ENCODE measurements at places on chromosomes 5 and 9.
A peak's percentile ranks its signal among the peaks of the same experiment; 100 is the strongest.

GRCh38 chr9:4994166-4994890 lies 9.3 kb downstream of the JAK2 start:
- DNase-seq = no peak

DNA sequence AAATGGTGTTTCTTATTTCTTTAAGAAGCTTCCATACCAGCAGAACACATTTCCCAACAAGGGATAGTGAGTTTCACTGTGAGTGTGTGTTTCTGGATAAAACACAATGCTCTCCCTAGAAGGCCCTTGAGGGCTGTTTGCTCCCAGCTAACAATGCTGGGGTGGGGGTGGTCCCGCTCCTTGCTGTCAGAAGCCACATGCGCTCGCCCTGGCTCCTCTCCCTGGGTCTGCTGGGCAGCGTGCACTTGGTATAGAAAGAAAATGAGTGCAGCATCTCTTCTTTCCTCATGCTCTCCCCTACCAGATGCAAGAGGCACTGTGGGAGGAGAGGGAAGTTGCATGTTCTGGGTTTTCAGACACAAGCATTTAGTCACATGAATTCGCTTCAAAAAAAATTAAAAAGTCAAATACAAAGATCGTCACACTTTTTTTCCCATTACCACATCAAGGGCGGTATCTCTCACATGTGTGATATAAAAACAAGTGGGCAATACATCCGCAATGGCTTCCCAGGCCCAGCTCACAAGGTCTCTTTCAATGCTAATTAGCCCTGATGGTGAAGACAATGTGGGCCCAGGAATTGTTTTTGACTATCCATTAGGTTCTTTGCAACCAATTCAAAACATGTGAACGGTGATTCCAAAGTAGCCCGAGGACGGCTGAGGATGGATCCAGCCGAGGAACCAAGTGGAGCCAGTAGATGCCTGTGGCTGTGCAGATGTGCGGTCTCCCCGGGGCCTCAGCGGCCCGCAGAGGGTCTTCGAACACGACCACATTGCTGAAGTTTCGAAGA lies 603.6 kb downstream of the IRX1 start:
- DNase-seq = no peak

DNA sequence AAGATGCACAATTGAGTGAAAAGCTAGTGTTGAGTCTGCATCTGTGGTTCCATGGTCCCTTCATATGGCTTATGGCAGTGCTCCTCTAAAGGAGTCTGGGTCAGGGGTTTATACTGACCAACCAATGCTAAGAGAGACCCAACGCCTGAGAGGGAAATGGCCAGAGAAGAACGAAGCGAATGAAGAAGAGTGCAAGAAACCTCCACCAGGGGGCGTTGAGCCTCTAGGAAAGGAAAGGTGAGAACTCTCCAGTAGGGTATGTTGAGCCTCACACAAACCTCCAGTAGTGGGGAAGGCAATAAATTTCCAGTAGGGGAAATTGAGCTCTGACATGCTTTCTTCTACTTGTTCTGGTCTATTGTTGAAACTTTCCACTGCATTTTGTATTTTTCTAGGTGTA lies 470.6 kb downstream of the PRDM9 start:
- no peak for DNase-seq

GRCh38 chr9:119768266-119768665 lies 399.0 kb upstream of the BRINP1 start:
- DNase-seq = no peak

- DNase-seq = no peak
Measured at GRCh38 chr9:72478966-72479365, 42.4 kb upstream of the TMC1 start.

- no peak for DNase-seq
Measured at GRCh38 chr9:124733964-124734740, 37.0 kb downstream of the NR6A1 start.

- DNase-seq = no peak
Measured at GRCh38 chr9:133970581-133971058, 21.5 kb downstream of the VAV2 start.

GRCh38 chr9:127779136-127779981 lies 893 bp upstream of the SH2D3C start:
- DNase-seq = peak; percentile 78

GRCh38 chr5:115549154-115549553 lies 4.6 kb upstream of the FEM1C start:
- peak; percentile 34 for DNase-seq

GRCh38 chr9:38440516-38440915 lies 16.3 kb upstream of the IGFBPL1 start:
- no peak for DNase-seq

DNA sequence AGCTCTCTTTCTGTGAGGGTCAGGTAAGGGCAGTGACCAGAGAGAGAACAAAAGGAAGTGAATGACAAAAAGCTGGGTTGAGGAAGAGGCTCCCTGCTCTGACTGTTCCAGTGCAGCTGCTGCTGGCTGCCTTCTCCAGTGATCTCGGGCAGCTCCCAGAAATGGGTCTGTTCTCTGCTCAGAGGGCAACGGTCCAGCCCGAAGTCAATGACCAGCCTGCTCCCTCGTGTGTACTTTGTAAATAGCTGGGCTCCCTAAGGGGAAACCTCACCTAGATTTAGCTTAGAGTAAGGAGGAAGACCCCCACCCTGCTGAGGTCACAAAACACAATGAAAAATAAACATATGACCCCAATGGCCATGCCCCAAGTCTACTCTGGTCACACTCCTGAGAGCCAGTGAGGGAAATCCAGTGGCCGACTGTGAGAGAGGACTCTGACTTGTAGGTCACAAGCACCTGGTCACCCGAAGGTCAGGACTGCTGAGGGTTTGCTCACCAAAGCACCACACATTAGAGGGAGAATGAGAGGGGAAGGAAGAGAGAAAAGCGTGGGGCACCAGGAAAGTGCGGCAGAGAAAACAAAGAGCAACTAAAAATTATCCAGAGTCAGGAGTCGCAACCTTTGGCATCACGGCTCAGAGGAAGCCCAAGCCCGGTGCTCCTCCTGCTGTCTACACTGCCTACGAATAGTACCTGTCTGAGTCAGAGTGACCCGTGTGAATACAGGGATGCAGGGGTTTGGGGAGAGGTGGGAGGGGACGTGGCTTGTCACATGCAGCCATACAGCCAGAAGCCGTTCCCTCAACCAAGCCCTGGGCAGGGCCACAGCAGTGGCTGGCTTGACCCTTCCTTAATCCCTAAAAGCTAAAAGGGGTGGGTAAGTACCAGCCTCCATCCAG lies 19.8 kb downstream of the NIPAL4 start:
- DNase-seq = no peak

- no peak for DNase-seq
Measured at GRCh38 chr5:172820046-172820767, 13.8 kb upstream of the ERGIC1 start.

- no peak for DNase-seq
Measured at GRCh38 chr9:70228611-70229010, 30.2 kb upstream of the SMC5 start.

GRCh38 chr9:134935056-134935640 lies 17.4 kb upstream of the FCN1 start:
- no peak for DNase-seq

DNA sequence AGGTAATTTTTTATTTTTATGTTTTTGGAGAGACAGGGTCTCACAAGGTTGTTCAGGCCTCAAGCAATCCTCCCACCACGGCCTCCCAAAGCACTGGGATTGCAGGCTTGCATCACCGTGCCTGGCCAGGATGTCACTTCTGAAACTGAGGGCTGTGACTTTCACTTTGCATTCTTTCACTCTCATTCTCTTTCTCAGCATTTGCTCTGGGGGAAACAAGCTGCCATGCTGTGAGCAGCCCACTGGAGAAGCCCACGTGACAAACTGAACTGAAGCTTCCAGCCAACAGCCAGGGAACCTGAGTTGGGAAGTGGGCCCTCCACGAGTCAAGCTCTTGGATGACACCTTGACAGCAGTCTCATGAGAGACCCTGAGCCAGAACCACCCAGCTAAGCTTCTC lies 109.4 kb downstream of the C5orf15 start:
- DNase-seq = no peak

DNA sequence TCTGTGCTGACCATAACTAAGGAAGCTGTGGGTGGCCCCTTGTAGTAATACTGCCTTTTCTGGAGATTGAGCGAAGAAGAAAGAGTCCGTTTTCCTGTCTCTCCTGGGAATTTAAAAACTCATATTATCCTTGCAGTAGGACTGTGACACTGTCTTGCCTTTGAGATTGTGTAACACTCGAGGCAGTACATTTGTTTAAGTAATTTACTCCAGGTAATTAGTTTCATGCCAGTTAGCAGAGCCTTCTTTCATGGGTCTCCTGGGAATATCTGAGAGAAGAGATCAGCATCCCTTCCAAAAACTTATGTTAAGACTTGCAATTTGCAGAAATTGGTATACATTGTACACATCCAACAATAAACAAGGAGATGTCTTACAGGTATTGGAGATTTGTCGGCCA lies 405.6 kb downstream of the DMRT2 start:
- no peak for DNase-seq

GRCh38 chr5:143040622-143041021 lies 270.4 kb downstream of the ARHGAP26 start:
- DNase-seq = no peak

- peak; percentile 82 for DNase-seq
Measured at GRCh38 chr5:140362875-140363630, 3.1 kb downstream of the SLC4A9 start.

GRCh38 chr5:45162974-45163373 lies 354.2 kb downstream of the MRPS30 start:
- no peak for DNase-seq

GRCh38 chr9:115353681-115354080 lies 235.7 kb upstream of the TNC start:
- no peak for DNase-seq

GRCh38 chr5:111225926-111226325 lies 1.7 kb downstream of the CAMK4 start:
- no peak for DNase-seq

- DNase-seq = no peak
Measured at GRCh38 chr9:1522219-1522767, 472.1 kb downstream of the DMRT2 start.

DNA sequence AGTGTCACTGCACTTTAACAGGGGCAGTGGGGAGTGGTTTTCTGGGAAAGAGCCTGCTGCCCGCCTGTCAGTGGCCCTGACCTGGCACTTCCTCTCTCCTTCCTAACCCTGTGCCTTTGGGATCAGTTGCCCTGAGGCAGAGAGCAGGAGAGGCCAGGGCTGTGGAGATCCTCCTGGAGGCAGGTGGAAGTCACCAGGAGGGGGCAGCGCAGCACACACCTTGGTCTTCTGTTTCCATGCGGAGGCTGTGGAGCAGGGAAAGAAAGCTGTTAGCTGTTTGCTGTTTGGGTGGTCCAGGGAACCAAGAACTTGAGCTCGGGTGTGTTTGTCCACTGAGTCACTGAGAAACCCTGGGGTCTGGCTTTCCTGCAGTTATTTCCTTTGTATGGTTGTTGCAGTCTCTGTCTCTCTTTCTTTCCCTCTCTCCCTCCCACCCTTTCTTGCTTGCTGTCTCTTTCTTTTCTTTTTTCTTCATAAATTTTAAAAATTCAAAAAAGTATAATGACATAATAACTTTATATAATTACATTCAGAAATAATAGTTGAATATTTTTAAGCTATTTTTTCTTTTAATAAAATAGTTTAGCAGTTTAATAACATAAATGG lies 28.1 kb downstream of the NTRK2 start:
- peak; percentile 25 for DNase-seq

- no peak for DNase-seq
Measured at GRCh38 chr9:92094655-92095054, 20.6 kb downstream of the SPTLC1 start.

DNA sequence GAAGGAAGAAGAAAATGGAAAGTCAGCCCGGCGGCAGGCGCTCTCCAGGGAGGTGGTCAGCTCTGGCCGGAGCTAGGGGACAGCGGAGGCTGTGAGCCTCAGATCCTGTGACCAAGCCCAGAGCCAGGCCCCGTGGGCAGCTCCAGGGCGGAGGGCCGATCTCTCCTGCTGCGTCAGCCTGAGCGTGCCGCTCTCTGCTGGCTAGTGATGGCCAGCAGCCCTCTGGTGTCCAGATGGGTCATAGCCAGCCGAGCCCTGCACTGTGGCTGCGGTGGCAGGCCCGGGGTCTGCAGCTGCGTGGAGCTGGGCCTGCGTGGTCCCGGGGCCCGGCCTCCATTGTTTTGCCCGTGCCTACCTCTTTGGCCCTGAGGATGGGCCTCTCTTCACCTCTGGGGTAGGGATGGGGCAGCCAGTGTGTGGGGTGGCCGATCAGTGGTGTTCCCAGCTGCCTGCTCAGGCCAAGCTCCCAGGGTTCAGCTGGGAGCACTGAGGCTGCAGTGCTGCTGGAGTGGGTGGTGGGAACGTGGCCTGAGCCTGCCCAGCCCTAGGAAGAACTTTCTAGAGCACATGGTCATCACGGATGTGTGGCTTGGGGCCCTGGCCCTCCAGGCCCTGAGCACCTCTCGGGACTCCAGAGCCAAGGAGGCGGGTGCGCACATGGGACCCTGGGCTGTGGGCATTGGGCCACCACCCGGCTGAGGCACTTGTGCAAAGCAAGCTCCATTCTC lies 17.1 kb upstream of the NRARP start:
- DNase-seq = peak; percentile 6

DNA sequence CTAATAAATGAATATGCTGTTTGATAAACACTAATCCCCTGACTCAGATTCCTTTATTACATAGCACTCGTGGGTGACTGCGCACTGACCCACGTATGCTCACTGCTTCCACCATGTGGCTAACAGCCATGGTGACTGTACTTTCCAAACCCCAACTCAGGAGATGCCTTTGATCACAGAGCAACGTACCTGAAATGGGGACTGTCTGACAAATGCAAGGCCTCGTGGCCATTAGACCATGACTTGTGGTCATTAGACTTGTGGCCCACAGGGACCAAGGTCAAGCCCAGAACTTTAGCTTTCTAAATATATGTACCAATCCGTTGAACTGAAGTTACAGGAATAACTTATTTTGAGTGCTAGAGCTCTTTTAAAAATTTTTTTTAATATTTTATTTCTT lies 46.6 kb downstream of the CYFIP2 start:
- DNase-seq = no peak

DNA sequence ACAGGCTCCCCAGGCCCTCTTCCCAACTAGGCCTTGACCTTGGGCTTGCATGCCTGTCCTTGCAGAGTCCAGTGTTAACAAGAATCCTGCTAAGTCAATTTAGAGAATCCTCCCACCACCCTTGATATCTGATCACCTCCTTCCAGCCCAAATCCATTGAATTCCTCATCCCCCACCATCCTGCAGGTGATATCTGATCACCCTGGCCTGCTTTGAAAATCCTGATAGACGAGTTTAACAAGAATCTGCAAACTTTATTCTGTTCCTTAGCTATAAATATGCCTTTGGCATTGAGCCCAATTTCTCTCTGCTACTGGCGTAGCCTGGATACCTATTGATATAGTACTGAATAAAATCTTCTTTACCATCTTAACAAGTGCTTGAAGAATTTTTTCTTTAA lies 125.5 kb downstream of the DIRAS2 start:
- DNase-seq = no peak

GRCh38 chr5:100634937-100635534 lies 99.9 kb downstream of the FAM174A start:
- peak; percentile 3 for DNase-seq

DNA sequence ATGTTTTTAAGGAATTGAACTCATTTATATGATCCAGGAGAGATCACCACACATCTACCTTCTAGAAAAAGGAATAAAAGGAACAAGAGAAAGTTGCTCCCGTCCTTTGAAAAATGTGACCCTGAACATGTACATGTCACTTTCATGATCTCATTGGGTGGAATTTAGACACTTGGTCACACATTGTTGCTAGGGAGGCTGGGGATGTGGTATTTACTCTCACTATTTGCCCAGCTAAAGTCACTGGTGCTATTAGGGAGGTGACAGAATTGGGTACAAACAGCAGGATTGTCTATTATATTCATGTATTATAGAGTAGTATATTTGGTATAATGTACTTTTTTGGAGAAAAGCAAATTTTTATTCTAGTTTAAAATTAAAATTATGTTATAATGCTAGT lies 2.1 kb upstream of the CDH10 start:
- no peak for DNase-seq

All from GM06990 (cell line).